Left ventricle myocardium inferior (tissue), 1 donor: ENCODE measurements at places on chromosomes 12 and 14.

GRCh38 chr12:54592316-54592715, 3.9 kb upstream of the PPP1R1A start:
- DNase-seq = no peak

DNA sequence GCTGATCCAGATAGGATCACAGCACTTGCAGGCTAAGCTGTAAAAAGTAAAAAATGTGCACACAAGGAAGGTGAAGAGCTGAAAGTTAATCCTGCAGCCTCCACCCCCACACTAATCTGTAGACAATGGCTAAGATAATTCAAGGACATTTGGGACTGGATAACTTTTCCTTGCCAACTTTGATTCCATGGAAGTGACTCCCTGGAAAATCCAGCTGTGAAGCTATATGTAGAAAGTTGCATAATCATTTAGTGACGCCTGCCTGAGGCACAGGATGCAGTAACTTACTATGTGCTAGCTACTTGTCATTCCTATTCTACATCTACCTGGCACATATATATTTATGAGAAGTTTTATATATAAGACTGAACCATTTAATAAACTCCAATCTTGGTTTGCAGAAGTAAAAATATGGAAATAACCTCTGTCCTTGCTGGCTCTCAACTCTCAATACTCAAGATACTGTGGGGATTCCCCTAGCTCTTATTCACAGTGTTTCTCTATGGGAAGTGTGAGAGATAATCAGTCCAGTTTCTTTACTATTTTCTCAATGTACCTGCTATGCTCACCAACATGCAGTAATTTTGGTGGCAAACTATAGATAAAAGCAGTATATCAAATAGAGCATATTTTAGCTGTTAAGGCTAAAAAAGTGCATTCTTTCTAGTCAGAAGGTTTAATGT, 14.8 kb downstream of the LDHB start:
- DNase-seq = no peak

GRCh38 chr14:55141825-55142224, 12.8 kb downstream of the LGALS3 start:
- DNase-seq = no peak

DNA sequence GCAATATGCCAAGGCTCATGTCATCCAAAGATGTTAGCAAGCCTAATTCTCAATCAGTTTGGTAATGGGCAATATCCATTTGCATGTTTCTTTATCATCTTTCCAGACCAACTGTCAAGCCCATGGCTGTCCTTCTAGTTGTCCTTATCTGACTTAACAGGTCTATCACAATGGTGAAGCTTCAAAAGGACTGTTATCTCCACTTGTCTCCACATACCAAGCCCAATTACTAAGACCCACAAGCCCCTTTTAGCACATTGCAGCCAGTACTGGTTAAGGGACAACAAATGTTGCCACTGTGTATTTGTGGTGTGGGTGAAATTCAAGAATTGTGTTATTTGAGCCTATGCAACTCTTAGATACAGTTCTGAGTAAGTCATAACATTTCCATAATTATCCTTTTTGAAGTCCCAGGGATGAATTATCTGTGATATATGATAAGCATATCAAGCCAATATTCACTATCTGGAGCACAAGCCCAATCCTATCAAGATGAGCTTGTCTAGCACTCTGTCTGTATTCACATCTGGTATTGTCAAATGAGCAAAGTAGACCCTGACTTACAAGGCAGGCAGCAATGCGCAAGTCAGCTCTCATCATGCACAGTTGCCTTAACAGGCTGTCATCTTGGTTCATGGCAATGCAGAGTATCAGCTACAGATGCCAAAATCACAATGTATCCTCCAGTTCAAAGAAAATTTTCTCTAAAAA, 19.3 kb upstream of the ST8SIA1 start:
- DNase-seq = no peak
